ENCODE measurements at places on chromosomes 5 and 9.

DNA sequence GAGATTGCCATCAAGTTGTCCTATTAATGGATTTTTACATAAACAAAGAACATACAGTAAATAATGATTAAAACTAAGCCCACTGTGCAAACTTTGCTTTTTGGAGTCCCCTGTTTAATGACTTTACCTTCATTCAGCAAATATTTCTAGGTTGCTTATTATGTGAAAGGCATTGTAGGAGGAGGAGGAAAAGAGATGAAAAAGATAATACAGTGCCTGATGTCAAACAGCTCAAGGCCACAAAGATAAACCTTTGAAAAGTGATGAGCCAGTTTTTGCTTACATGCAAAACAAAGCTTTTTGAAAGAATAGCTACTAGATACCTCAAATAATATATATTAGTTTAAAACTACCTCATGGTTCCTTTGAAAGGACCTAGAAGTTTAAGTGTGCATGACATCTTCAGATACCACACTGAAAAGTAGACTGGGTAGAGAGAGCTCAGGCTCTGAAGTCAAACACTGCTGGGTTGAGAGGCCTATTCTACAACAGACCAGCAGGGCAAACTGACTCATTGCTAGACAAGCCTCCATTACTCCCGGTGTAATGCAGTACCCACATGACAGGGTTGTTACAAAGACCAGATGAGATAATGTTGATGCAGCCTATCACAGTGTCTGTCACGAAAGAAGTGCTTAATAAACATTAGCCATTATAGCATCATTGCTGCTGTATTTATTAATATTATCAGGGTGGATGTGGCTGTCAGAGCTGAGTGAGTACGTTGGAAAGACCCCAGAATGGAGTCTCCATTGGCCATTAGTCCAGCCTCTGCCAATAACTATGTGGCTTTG lies 11.8 kb downstream of the DEPDC1B start:
- no peak for DNase-seq

- no peak for DNase-seq
Measured at GRCh38 chr9:96483733-96484390, 33.9 kb downstream of the HABP4 start.

DNA sequence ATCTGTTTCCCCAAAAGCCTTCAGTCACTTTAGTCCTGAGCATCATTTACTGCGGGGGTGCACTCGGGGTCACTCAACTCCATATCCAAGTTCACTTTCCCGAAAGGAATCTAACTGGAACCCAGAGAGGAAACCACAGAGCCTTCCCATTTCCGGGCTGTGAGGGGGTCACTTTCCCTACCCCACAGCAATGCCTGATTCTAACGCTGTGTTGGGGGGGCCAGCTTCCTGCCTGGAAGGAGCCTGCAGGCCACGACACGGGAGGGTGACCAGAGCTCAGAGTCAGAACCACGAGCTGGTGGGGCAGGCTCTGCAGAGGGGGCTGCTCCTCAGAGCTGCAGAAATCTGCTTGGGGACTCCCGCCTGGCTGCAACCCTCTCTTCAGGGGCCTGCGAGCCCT lies 20.3 kb downstream of the BRD9 start:
- no peak for DNase-seq

DNA sequence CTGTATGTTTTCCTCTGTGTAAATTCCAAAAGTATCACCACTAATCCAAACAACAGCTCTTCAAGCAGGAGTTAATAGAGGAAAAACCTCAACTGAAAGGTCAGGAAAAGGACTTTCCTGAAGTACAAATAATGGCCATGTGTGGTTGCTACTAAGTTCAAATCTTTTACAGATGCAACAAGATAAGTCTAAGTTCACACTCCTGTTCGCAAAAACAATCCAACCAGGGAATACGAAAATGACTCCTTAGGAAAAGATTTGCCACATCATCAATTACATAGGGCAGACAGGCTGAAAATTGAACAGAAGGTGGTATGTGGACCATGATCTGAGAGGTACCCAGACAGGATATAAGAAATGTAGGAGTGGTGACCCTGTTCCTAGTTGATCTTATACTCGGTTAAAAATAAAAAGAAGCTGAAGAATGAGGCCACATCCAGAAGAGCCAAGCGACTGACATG lies 210.2 kb downstream of the TSSK1B start:
- no peak for DNase-seq

GRCh38 chr9:128360826-128361225 lies 10.3 kb upstream of the URM1 start:
- DNase-seq: no peak

GRCh38 chr5:176658817-176659511 lies 11.7 kb downstream of the TSPAN17 start:
- DNase-seq: no peak

DNA sequence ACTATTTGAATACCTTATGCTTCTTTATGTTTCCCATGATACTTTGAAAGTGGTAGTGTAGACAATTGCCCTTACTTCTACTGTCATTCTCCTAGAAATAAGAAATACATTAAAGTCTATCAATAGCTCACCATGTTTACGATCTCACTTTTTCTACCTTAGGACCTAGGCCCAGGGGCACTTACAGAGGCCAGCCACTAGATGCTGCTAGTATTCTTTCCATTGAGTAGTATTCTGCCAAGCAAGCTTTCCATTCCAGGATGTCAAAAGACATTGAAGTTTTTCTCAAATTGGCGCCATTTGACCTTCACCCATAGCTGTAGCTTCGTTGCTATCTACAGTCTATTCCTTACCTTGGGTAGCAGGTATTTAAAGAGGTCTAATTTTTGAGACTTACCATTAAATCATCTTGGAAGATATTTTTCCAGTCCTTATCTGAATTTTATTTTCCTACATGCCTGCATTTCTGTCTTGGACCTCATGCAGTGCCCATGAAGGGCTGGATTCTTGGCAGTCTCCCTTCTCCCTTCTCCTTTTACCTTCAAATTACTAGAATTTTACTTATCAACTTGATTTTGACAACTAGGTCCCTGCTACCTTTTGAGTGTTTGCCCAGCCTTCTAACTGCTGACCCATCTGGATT lies 246.0 kb upstream of the NUDT12 start:
- no peak for DNase-seq

GRCh38 chr5:128858995-128859394 lies 106.3 kb upstream of the SLC27A6 start:
- DNase-seq: no peak

DNA sequence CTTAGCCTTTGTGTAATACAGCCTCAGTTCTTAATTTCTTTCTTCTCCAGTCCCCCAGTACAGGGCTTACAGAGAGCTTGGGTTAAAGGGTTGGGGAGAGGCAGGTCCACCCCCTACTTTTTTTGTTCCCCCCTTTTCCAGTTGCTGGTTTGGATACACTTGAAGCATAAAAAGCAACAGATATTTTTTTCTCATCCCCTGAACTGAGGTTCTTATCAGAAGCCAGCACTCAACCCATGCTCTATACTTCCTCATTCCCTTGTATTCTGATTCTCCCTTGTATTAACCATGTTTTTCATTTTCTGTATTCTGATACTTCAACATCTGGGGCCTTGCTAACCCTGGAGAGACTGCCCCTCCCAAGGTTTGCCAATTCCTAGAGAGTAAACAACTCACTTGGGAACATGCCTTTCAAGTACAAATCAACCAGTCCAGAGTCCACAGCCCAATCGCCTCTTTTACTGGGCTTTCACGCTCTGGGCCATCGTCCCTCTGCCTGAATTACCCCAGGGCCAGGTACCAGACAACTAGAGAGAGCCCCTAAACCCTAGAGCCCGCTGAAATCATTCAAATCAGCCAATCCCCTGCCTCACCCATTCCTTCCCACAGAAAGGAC lies 333.4 kb upstream of the PUM3 start:
- DNase-seq: no peak

GRCh38 chr5:151107738-151108520 lies 27.1 kb upstream of the TNIP1 start:
- DNase-seq: no peak

DNA sequence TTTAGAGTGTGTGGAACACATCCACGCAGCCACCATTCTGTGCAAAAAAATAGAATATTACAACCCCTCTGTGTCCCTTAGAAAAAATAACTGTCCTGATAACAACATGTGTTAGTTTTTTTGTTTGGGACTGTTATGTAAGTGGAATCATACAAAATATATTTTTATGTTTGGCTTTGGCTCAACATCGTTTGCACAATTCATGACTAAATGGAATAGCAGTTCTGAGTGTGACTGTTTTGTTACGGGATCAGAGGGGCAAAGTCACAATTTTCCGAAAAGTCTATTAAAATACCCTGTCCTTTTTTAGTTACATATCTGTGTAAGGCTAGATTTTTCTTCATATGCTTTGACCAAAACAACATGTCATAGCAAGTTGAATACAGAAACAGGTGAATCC lies 12.8 kb downstream of the MTREX start:
- peak; percentile 21 for DNase-seq

GRCh38 chr9:83062651-83063527 lies at the start of gene RASEF:
RASEF (minus strand) TSS chr9:83063142; CDS start chr9:83062867, 275 bp downstream.
- no peak for DNase-seq

DNA sequence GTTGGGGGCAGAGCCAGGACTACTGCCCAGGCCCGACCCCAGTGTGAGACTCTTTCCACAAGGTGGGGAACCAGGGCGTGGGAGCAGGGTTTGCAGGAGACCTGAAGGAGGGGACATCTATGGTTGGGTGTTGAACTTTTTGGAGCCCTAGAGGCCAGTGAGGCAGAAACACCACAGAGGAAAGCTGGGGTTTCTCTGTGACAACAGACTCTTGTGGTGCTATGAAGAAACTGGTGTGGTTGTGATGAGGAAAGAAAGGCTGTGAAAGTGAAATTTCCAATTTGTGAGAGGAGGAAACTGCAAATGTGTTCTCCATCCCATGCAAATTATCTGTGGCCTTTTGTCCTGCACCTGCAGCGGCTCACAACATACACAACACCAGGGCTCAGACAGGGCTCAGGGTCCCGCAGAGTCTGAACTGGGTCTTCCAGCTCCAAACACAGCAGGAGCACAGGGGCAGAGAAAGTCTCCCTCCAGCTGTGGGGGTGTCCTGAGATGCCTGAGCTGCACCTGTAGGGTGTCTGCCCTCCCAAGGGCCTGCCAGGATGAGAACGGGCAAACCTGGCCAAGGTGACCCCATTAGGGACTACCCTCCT lies 51.4 kb upstream of the GRHPR start:
- DNase-seq: no peak

- DNase-seq: no peak
Measured at GRCh38 chr5:169650701-169651331, 13.7 kb downstream of the DOCK2 start.

DNA sequence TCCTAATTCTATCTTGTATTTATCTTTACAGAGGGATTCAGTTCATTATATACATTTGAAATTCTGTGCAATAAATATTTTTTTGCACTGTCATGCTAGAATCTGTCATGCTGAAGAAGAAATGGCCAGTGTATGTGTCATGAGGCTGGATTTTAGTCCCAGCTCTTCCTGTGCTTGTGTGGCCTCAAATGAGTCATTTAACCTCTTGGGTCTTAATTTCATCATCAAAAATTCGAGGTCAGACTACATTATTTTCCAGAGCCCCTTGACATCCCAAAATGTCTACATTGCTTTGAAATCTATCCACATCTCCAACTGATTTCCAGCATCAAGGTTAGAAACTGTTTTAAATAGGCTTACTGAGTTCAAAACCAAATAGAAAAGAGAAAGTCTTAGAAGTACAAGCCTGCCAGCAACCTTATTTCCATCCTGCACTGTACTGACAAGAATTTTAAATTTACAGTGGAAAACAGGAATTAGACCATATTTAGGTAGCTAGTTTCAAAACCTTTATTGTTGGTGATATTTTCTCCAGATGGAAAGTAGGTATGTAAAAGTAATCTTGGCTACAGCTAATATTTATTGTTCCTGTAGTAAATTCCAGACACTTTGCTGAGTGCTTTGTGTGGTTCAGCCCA lies 96.7 kb upstream of the MAMDC2 start:
- DNase-seq: peak; percentile 66

- DNase-seq: no peak
Measured at GRCh38 chr5:15550502-15551112, 50.6 kb downstream of the FBXL7 start.

- no peak for DNase-seq
Measured at GRCh38 chr5:150508828-150509227, 897 bp downstream of the NDST1 start.

GRCh38 chr9:35790385-35791296 lies 750 bp upstream of the NPR2 start:
- peak; percentile 30 for DNase-seq

- no peak for DNase-seq
Measured at GRCh38 chr5:53114988-53115387, 5.4 kb upstream of the MOCS2 start.

- DNase-seq: peak; percentile 27
Measured at GRCh38 chr5:64767959-64768357, 533 bp downstream of the SREK1IP1 start.

GRCh38 chr9:104879555-104880309 lies 48.2 kb downstream of the ABCA1 start:
- DNase-seq: no peak

- peak; percentile 31 for DNase-seq
Measured at GRCh38 chr9:76560481-76560922, 101.5 kb downstream of the GCNT1 start.

DNA sequence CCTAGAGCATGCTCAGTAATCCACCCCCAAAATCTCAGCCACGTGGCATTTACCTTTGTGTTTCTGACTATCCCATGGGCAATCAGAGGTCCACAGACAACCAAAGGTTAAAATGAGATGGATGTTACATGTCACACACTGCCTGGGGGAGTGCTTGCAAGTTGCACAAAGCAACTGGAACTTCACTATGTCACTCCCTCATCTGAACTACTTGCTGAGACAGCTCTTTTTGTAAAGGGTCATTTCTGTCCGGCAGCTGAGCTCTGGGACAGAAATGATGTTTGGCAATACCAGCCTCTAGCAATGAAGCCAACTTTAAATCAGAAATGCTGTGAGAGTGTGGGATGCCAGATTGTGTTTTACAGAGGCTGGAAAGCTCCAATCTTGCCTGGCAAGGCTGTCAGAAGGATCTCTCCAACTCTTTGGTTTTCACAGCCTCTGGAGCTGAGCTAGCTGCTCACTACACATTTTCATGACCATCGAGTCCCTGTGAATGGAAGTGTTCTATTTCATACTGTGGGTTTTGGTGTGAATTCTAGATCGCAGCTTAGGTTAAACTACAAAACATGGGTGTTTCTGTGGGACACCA lies 66.3 kb upstream of the TMEM215 start:
- DNase-seq: no peak

GRCh38 chr9:114472765-114473446 lies 32.4 kb downstream of the WHRN start:
- no peak for DNase-seq

GRCh38 chr5:125100951-125101350 lies 354.5 kb upstream of the ZNF608 start:
- no peak for DNase-seq

- DNase-seq: no peak
Measured at GRCh38 chr9:98415782-98416181, 160.3 kb upstream of the TBC1D2 start.

DNA sequence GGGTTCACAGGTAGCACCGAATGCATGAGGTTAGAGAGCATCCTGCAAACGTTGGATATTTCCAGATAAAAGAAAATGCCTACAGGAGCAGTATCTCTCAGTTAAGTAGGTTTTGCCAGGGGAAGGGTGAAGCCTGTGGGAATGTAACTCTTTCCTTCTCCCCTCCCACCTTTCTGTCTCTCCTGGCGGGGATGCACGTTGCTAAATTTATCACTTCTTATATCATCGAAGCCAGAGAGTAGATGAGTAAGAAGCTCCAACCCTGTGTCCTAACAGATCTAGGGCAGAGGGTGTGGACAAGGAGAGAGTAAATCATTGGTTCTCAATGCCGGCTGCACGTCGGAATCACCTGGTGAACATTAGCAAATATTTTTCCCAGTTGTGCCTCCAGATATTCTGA lies 457.5 kb downstream of the ENC1 start:
- no peak for DNase-seq

GRCh38 chr5:124283031-124283430 lies 463.4 kb downstream of the ZNF608 start:
- DNase-seq: no peak

- DNase-seq: no peak
Measured at GRCh38 chr9:95980262-95981125, 105.0 kb downstream of the ERCC6L2 start.
